ENCODE measurements at places on chromosomes 3 and 15. TPM values are rescaled to one million over a fixed set of nuclear protein-coding genes. Genes with fewer than 3 reads are reported as not detected.

SHC4 gene
- total RNA-seq = 0.63 TPM

TEX55 gene
- total RNA-seq = not detected

DUOXA2 gene
- 0.11 TPM for total RNA-seq

OR5K2 gene
- total RNA-seq = not detected

TWF2 gene
- total RNA-seq = 66.3 TPM

HCN4 gene
- 8.6 TPM for total RNA-seq

LZTFL1 gene
- 9.6 TPM for total RNA-seq

DNA sequence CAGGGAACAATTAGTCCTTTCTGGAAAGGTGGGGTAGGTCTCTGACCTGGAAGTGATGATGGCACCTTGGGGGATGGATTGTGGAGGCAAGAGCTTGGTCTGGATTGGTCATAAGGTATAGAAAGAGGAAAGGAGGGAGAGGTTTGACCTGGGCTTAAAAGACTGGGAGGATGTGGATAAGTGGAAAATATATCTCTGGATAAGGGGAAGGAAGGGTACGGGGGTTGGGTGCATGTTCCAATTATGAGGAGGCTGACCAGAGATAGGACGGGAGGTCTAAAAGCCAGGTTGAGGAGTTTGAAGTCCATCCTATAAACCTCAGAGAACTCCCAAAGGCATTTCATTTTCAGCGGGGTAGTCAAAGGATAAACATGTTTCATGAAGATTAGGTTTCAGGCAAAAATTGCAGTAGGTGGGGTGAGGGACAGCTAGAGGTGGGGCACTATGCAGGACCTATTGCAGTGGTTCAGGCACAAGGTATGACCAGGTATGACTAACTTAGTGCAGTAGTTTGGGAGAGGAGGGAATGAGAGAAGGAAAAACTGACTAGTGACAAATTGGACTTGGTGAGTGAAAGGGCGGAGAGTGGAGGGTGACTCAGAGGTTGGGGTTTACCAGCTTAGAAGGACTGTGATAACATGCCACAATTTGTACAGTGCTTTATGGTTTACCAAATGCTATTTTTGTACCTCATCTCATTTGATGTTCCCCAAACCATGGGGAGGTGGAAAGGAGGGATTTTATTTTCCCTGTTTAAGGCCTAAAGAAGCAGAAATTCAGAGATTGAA is 10.7 kb downstream of the PDE8A start:
- no peak for DNase-seq

DNA sequence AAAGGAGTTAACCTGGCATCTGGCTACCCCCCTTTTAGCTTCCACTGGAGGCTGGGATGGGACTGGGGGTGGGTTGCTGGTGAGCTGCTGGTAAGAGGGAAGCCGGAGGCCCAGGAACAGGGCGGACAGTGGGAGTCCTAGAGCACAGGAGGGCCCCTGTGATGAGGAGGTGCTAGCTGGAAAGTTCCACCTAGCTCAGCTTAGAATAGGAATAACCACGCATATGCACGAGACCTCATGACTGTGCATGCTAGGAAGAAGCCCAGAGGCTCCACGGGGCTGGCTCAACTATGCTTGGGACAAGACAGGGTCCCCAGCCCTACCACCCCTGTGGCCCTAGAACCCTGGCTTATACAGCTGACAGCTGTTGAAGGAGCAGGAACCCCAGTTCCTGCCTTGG is 34.1 kb downstream of the LINGO1 start:
- no peak for DNase-seq

- DNase-seq = no peak
These were observed 141.9 kb downstream of the NSMCE3 start for GRCh38 chr15:29127506-29128430.

GRCh38 chr3:158200955-158201354 is 91.1 kb downstream of the RSRC1 start:
- no peak for DNase-seq

DNA sequence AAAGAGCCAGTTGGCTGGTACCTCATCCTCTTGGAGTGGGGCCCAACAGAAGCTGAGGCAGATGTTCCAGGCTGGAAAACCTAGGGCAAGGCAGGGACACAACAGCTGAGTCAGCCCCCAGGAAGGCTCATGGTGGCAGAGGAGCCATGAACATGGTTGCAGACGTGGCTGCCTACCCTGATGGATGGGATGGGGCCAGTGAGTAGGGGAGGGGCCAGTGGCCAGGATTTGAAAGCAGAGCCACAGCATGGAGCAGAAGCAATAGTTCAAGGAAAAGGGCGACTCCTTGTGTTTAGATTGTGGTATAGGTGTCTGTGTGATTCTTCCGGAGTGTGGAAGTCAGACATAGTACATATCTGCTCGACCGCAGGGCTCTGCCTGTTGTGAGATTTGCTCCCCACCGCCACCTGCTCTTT is 24.2 kb downstream of the PXYLP1 start:
- DNase-seq = peak; percentile 35

GRCh38 chr3:54670201-54671000 is 257.5 kb downstream of the LRTM1 start:
- DNase-seq = peak; percentile 25

GRCh38 chr3:23706111-23706510 is 99.6 kb upstream of the UBE2E1 start:
- DNase-seq = no peak

DNA sequence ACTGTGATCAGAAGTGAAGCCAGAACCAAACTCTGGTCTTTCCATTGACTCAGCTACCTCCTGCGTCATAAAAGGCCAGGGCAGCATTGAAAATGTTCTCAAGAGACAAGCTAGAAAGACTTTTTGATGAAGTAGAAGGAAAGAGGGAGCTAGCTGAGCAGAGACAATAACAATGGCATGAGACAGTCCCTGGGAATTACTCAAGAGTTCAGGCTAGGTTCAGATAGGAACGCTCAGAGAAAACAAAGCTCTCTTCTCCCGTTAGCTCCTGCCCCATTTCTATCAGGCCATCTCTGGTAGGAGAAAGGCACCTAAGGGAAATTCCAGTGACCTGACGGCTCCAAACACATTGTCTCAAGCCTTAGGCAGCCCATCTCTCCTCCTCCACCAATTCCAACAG is 7.0 kb upstream of the OXTR start:
- DNase-seq = no peak
